H1 (cell line): ENCODE measurements at places on chromosomes 6 and 20. TPM values are rescaled to one million over a fixed set of nuclear protein-coding genes. Genes with fewer than 3 reads are reported as not detected.

LMBRD1 gene
- 15.1 and 16.8 TPM in 2 replicates for total RNA-seq

BEND6 gene
- 1.9 and 2.1 TPM in 2 replicates for total RNA-seq

TGIF2 gene
- 76.7 and 77.7 TPM in 2 replicates for total RNA-seq

GRCh38 chr6:14207448-14207847, 89.9 kb downstream of the CD83 start:
- no peak for DNase-seq

DNA sequence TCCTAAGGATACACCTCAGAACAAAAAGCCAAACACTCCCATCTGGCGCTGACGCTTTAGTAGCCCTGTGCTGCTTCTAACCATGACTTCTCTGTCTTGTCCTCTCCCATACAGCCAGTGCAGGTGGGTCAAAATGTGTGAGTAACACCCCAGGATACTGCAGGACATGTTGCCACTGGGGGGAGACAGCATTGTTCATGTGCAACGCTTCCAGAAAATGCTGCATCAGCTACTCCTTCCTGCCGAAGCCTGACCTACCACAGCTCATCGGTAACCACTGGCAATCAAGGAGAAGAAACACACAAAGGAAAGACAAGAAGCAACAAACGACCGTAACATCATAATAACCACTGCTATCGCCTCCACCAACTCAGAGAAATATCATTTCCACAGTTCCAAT, 1.4 kb downstream of the DEFB132 start:
- DNase-seq = no peak

DNA sequence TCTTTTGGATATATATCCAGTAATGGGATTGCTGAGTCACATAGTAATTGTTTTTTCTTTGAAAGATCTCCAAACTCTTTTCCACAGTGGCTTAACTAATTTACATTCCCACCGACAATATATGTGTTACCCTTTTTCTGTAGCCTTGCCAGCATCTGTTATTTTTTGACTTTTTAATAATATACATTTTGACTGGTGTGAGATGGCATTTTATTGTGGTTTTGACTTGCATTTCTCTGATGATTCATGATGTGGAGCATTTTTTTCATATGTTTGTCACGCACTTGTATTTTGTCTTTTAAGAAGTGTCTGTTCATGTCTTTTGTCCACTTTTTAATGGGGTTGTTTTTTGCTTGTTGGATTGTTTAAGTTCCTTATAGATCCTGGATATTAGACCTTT, 58.9 kb upstream of the OPRM1 start:
- no peak for DNase-seq

DNA sequence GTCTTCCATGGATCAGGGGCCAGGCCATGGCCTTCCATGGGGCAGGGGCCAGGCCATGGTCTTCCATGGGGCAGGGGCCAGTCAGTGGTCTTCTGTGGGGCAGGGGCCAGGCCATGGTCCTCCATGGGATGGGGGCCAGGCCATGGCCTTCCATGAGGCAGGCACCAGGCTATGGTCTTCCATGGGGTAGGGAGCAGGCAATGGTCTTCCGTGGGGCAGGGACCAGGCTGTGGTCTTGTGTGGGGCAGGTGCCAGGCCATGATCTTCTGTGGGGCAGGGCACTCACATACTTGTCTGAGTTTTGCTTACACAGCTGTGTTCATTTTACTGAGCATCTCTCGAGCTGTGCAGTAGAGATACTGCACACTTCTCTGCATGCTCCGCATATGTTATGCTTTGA, 57.3 kb upstream of the THBS2 start:
- no peak for DNase-seq

DNA sequence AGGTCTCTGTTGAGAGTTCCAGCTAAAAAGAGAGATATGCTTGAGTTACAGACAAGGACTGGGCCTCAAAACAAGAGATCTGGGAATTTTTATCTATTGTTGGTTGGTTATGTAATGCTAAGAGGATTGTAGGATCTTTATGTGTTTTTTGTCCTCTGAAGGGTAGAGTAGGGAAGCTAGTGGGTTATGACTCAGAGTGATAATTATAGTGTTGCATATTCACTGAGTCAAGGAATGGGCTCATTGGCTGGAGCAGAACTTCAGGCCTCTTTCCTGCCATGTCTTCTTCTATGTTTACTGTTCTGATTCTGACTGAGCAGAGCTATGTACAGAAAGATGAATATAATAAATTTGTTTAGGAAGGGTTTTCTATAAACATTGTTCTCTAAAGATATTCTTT, 66.1 kb upstream of the NOX3 start:
- no peak for DNase-seq
